A673 (cell line): ENCODE measurements at places on chromosomes 3 and 15.
A peak's percentile ranks its signal among the peaks of the same experiment; 100 is the strongest.

DNA sequence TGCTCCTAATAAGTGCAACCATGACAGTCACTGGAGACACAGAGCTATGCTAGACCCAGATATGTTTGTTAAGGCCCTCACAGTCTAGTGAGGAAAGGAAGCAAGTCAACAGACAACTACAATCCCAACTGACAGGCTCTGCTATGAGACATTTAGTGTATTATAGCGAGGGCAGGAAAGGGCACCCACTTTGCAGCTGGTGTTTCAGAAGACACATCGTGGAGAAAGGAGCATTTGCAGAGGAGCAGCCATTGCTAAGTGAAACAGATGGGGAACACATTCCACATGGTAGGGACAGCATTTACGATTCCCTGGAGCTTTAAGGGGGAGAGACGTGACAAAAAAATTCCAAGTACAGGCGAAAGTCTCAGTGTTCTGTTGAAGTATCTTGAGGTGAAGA lies 685.6 kb downstream of the AGBL1 start:
- no peak for DNase-seq

DNA sequence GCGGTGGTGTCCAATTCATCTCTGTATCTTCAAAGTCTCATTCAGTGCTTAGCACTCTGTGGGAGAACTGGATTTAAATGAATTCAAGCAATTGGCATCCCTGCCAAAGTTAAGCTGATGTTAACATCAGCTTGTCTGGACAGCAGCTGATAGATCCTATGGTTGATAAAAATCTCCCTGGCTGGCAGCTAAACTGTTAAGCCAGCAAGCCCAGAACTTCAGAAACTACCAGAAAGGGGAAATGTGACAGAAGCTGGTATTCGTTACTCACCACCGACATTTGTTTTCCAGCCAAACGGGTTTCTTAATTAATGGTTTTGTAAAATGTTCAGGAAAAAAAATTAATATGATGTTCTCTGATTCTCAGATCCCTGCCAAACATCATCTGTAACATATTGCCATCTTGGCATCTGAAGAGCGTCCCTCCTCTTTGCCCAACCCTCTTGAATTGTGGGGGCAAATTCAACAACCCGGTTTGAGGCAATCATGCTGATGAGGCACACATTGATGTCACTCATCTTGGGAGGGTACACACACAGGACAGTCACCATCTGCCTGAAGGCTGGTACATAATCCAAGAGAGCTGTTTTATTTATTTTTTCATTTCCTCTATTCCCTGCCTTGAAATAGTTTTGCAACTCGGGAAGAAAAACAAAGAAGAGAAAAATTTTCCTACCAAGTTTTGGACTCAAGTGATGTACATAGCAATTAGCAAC lies 76.3 kb upstream of the ABHD17C start:
- no peak for DNase-seq

- no peak for DNase-seq
Measured at GRCh38 chr3:8460050-8460708, 41.4 kb upstream of the LMCD1 start.

DNA sequence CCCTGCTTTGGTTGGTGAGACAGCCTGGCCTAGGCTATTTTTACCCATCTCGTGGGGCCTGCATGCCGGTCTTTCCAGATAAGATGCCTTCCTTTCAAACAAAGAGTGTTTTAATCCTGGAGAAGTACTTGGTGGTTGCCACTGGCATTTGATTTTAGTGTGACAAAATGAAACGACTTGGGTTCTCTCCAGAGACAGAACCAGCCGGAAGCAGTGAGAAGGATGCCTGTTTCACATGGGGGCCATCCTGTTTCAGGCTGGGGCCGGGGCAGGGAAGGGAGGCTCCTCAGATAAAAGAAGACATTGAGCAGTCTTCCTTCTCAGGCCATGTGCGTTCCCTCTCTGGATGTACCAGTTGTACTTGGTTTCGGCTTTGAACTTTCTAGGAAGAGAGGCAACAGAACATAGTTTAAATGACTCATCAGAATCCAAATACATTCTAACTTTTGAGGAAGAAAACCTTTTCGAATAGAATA lies 74.9 kb downstream of the TOP2B start:
- DNase-seq = no peak

DNA sequence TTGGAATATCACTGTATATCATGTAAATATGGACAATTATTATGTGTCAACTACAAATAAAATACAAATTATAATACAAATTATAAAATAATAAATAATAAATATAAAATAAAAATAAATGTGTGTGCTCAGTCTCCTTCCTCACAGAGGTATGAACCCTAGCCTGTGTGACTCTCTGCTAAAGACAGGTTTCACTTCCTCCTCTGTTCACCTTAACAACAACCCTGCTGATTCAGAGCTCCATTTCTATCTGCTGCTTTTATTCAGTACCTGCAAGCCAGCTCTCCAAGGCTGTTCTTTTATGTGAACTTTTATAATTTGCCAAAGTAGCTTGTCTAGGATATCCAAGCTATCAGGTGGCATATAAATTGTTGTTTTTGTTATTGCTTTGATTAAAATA lies 610.7 kb upstream of the GRM7 start:
- no peak for DNase-seq

GRCh38 chr3:172859041-172859440 lies 108.5 kb downstream of the ECT2 start:
- DNase-seq = no peak

DNA sequence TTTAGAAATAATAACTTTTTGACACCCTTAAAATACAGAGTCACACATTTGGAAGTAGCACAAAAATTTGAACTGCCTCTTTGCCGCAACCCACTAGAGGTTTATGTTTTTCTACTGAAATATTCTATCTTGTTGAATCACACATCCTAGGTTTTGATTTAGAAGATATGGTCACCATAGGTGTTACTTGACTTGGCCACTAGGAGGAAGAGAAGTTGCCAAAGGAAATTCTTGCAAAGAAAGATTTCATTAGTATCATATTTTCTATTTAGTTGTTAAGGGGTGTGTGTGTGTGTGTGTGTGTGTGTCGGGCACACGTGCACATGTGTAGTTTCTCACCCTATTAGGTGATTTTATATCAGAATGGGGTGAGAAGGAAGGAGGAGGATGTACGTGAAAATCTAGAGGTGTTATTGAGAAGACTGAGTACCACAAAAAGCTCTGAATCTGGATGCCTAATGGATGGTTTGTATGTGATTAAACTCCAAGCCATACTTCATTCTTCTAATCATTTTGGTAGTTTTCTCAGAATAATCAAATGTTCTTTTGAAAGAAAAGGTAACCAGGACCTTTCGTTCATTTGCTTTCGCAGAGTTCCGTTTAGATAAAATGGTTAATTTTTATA lies 31.5 kb downstream of the ZFAND6 start:
- DNase-seq = no peak

GRCh38 chr15:72933976-72934375 lies 118.3 kb upstream of the NEO1 start:
- DNase-seq = no peak

DNA sequence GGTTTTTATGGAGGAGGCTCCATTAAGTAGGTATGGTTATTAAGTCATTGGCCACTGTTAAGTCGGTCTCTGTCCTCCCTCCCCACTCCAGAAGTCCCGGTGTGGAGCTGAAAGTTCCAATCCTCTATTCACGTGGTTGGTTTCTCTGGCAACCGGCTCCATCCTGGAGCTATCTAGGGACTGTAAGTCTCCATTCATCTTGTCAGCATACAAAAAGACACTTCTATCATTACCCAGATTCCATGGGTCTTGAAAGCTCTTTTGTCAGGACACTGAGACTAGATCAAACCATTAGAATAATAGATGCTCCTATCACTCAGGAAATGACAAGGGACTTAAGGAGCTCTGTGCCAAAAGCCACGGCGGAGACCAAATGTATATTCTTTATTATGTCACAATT lies 110.3 kb downstream of the PIK3CB start:
- peak; percentile 9 for DNase-seq

GRCh38 chr3:49844464-49845183 lies 11.7 kb downstream of the TRAIP start:
- no peak for DNase-seq

DNA sequence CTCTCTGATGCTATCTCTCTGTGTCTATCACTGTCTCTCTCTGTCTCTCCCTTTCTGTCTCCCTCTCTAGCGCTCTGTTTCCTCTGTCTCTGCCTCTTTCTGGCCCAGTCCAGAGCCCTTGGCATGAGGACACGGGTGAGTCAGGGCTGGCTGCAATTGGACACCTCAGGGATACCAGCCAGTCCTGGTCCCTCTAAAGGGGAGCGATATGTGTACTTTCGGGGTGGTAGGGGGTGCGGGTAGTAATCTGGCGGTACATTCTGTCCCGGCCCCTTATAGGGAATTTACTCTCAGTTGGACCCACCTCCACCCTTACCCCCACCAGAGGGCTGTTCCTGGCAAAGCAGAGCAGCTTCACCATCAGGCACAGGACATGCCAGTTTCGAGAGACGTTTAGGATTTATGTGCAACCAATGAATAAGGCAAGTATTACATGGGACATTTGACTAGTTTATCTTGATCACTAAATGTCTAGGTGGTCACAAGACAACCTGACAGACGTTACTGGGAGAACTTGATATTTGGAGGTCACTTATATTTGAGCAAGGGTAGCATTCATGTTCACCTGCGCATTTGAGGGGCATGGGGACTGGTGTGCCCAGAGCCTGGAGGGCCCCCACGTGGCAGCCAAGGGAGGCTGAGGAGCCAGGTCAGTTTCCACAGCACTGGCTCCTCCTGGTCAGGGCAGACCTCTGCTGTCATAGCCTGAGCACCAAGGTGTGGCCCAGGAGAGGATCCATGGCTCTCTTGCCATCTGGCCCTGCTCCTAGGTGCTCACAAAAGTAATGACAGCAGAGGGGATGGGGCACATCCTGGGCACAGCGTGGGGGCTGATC lies 256.1 kb downstream of the PLCL2 start:
- DNase-seq = no peak

- DNase-seq = no peak
Measured at GRCh38 chr3:60175680-60176079, 1075.6 kb downstream of the FHIT start.
